ENCODE measurements at places on chromosomes 13 and 19. TPM values are rescaled to one million over a fixed set of nuclear protein-coding genes. Genes with fewer than 3 reads are reported as not detected.

PALM gene
- 11.7 TPM for polyA plus RNA-seq

KIR2DL4 gene
- polyA plus RNA-seq = 0.16 TPM

TRPC4 gene
- 0.14 TPM for polyA plus RNA-seq

ZNF577 gene
- 30.2 TPM for polyA plus RNA-seq

DGKH gene
- 5.9 TPM for polyA plus RNA-seq

ZNF569 gene
- 6.8 TPM for polyA plus RNA-seq

CEACAM3 gene
- polyA plus RNA-seq = 1.5 TPM

CD22 gene
- polyA plus RNA-seq = 12.3 TPM

ZNF223 gene
- polyA plus RNA-seq = 5.0 TPM

PEAK3 gene
- 0.34 TPM for polyA plus RNA-seq

KLK15 gene
- polyA plus RNA-seq = 0.11 TPM

DHDH gene
- 1.0 TPM for polyA plus RNA-seq

PLIN4 gene
- polyA plus RNA-seq = 2.3 TPM

STOML3 gene
- polyA plus RNA-seq = 0.23 TPM

ATP4A gene
- polyA plus RNA-seq = 1.1 TPM

ELANE gene
- 11.2 TPM for polyA plus RNA-seq

KANK3 gene
- 6.0 TPM for polyA plus RNA-seq

SERPINE3 gene
- polyA plus RNA-seq = 0.16 TPM

SIAH3 gene
- polyA plus RNA-seq = 0.07 TPM

ZNF723 gene
- 0.02 TPM for polyA plus RNA-seq

GSX1 gene
- polyA plus RNA-seq = 0.37 TPM

KLK3 gene
- polyA plus RNA-seq = 0.96 TPM

PCDH20 gene
- 0.39 TPM for polyA plus RNA-seq

TUBGCP3 gene
- 16.3 TPM for polyA plus RNA-seq

SGCG gene
- 0.57 TPM for polyA plus RNA-seq

DNASE2 gene
- polyA plus RNA-seq = 20.8 TPM

CCNA1 gene
- 3.4 TPM for polyA plus RNA-seq

PPAN gene
- polyA plus RNA-seq = 54.9 TPM

TTC9B gene
- 0.11 TPM for polyA plus RNA-seq

LILRB1 gene
- polyA plus RNA-seq = 5.8 TPM

ZNF433 gene
- 6.3 TPM for polyA plus RNA-seq

MISP gene
- 2.4 TPM for polyA plus RNA-seq

SELENOV gene
- not detected for polyA plus RNA-seq

SPTBN4 gene
- polyA plus RNA-seq = 0.73 TPM

PSG11 gene
- polyA plus RNA-seq = 0.07 TPM

SLC1A6 gene
- polyA plus RNA-seq = 0.18 TPM

CYP2F1 gene
- polyA plus RNA-seq = 0.07 TPM

CEACAM8 gene
- 0.41 TPM for polyA plus RNA-seq

LGI4 gene
- 9.8 TPM for polyA plus RNA-seq

PSG4 gene
- 0.07 TPM for polyA plus RNA-seq

METTL21C gene
- 0.09 TPM for polyA plus RNA-seq

CLEC11A gene
- polyA plus RNA-seq = 10.5 TPM

ZNF415 gene
- polyA plus RNA-seq = 9.1 TPM

FCER2 gene
- polyA plus RNA-seq = 14.4 TPM

MCF2L gene
- 28.6 TPM for polyA plus RNA-seq

ZNF586 gene
- 15.2 TPM for polyA plus RNA-seq

ZNF529 gene
- 18.6 TPM for polyA plus RNA-seq

PPP5C gene
- 32.7 TPM for polyA plus RNA-seq

FOXA3 gene
- polyA plus RNA-seq = 0.23 TPM

LILRB3 gene
- polyA plus RNA-seq = 15.5 TPM

PCSK4 gene
- polyA plus RNA-seq = 11.5 TPM

NLRP8 gene
- polyA plus RNA-seq = not detected
